ENCODE measurements at places on chromosomes 7 and 10. TPM values are rescaled to one million over a fixed set of nuclear protein-coding genes. Genes with fewer than 3 reads are reported as not detected.
A peak's percentile ranks its signal among the peaks of the same experiment; 100 is the strongest.

GRCh38 chr7:70135656-70136055, 537.4 kb downstream of the AUTS2 start:
- no peak for DNase-seq

DNA sequence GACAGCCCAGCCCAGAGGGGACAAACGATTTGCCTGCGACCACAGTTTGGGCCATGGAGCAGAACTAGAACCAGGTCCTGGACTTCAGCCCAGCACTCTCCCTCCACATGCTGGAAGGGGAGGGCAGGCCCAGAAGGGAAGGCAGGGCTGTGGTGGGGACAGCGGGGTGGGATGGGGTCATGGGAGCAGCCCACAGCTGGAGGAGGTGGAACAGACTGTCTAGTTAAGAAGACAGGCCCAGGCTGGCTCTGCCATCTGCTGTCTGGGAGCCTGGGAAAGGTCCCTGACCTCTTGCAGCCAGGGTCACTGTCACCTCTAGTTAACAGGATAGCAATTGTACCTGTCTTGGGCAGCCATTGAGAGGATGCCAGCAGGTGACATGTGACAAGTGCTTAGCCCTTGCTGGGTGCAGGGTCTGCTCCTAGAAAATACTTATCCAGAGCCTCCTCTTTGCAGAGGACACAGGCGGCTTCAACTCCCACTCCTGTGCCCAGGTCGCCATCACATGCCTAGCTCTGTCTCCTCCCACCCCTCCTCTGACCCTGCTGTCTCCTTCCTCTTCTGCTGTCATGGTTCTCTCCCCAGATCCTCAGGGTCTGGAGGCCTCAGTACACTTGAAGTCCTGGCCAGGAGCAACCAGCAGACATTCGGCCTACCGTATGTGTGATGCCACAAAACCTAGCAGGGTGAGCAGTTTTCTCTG, 37.0 kb upstream of the CHST15 start:
- DNase-seq, result no peak

- DNase-seq, result no peak
Observed at GRCh38 chr7:148110097-148110868, 480.3 kb upstream of the C7orf33 start.

- DNase-seq, result no peak
Observed at GRCh38 chr7:156927571-156928405, 21.7 kb upstream of the NOM1 start.

DNA sequence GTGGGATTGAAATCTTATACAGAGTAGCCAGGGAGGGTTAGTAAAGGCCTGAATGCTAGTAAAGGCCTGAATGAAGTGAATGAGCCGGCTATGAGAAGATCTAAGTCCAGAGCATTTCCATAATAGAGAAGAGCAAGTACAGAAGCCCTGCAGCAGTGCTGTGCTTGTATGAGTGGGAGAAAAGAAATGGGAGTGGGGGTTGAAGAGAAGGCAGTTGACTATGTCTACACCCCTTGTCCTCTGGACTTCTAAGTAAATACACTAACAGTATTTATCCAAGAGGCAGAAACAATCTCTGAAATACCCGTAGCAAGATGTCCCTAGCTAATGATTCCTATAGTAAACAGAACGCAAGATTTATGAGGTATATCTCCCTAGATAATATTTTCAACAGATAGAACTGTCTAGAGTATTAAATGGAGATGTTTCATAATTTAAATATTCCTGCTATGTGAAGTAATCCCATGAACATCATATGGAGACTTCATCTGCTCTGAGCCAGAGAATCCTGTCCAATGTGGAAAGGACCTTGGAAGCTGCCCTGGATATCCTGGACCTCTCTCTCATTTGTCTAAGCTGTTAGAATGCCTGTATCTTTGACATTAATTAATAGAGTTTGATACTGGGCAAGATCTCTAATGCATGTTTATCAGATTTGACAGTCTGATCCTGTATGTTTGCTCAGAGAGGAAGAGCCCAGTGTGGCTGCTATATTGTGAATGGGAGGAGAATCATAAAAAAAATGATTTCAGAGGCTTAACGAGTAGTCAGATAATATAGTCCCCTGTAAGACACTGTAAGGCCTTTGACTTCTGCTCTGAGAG, 171.6 kb downstream of the LRRN3 start:
- no peak for DNase-seq

DNA sequence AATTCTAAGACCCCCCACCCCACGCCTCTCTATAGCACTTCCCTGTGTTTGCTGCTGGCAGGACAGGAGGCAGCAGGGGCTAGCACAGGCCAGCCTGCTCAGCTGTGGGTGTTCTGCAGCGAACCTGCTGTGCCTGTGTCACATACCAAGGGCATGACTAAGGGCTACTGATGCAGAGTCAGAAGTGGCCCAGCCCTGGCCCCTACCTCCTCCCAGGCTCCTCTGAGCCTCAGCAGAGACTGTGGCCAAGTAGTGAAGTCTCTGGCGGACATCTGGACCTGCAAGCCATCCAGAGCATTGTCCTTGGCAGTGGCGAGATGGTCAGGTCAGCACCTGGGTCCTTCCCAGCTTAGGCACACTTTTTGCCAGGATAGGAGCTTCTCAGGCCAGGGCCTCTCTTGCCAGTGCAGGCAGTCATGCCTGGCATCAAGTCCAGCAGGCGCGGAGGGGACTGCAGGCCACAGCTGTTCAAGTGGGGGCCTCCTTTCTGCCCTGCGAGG, 116.3 kb upstream of the RET start:
- DNase-seq, result no peak

GRCh38 chr7:1225441-1226185, 7.1 kb upstream of the UNCX start:
- no peak for DNase-seq

- no peak for DNase-seq
Observed at GRCh38 chr7:20185988-20186387, 31.2 kb downstream of the MACC1 start.

- peak; percentile 75 for DNase-seq
Observed at GRCh38 chr7:135713836-135714470, 14.0 kb downstream of the SLC13A4 start.

DNA sequence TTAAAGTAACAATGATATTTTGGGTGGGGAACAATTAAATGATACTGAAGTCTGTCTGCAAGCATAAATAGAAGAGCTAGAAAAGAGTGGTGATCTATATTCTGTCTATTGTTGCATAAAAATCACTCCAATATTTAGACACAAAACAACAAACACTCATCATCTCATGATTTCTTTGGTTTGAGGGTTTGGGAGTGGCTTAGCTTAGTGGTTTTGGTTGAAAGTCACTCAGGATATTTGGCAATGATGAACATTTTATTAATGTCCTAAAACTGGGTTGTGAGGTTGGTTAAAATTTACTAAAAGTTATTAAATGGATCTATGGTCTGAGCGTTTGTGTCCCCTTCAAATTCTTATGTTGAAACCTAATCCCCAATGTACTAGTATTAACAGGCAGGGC, 54.7 kb upstream of the EGFR start:
- no peak for DNase-seq

GRCh38 chr10:14609178-14609577, 165.5 kb downstream of the FAM107B start:
- DNase-seq, result no peak

DNA sequence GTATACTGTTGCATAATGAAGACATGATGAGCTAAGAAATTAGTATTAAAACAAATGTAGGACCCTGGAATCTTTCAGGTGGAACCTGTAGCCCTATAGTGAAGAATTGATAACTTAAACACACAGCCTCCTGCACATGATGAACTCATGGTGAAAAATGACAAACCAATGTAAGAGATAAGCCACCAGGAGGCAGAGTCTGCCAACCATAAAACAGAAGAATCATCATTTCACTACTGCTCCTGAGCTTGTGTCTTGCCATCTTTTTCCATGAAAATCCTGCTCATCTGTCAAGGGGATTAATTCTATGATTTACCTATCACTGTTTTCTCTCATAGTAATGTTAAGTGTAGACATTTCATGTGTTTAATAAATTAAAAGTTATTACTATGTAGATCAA, 363.9 kb downstream of the MALRD1 start:
- no peak for DNase-seq

DNA sequence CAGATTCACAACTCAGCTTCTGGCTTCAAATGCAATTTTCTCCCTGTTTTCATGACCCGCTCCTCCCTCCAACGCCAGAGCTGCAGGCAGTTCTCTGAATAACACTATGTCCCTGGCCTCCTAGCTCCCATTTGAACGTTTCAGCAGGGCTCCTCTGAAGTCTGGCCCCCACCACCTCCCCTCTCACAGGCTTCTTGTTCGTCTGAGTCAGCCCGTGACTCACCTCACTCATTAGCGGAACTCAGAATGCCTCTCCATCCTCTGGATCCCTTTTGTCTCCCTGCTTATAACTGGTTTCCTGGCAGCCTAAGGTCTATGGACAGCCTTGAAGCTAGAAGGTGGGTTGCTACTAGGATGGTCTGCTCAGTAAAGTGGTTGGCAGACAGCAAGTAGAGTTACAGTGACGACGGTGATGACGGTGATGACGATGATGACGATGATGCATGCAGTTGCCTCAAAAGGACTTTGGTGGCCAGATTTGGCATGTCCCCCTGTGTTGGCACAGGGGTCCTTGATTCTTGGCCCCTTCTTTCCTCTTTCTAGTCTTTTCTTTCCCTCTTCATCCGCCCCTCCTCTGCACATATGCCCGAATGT, 83.3 kb upstream of the MKLN1 start:
- no peak for DNase-seq

DNA sequence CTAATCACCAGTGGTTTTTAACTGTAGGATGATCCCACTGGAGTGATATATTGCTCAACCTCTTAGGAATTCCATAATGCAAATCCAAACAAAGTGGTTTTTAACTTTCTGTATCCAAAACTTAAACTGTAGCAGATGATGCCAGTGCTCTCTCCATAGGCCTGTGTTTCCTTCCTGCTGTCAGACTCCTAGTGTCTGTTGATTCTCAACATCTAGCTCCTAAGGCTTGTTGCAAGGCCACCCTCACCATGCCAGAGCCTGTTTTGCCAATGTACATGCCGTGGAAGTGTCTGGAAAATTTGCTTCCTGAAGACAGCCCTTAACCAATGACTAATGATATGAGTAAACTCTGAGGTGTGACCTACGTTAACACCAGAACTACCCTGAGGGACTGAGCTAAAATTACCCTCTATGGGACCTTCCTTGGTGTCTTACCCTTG, 39.3 kb downstream of the C1GALT1 start:
- DNase-seq, result no peak

DNA sequence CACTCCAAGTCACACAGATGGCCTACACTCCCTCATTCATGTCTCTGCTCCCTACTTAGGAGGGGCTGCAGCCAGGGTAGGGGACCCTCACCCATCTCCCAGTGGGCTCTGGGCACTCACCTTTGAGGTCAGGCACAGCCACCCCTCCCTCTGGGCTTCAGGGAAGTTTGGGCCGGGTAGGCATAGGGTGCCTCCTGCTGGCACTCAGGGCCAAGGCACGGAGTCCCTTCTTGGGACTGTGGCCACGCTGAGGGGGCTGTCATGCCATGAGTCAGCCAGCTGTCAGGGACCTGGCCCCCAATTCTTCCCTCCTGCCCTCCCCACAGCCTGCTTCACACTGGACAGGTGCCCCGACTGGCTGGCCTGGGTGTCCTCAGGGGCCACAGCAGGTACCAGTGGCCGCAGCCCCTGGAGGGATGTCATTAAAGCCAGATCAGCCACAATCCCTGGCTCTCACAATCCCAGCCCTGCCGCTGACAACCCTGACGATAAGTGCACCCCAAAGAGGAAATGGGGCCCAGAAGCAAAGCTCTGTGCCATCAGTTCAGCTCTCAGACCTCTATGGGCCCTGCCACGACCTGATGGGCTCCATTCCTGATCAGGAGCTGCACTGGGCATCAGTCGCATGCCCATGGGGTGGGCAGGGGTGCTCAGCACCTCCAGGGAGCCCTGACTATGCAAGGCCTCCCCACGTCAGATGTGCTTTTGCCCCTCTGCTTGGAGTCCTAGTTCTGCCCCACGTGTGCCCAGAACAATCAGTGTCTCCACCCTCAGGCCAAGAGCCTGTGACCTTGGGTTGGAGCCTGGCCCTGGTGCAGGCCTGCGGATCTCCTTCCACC, 34.1 kb upstream of the RET start:
- DNase-seq, result peak; percentile 71

- DNase-seq, result peak; percentile 58
Observed at GRCh38 chr10:104521901-104522694, 119.0 kb upstream of the SORCS3 start.

GRCh38 chr7:77537778-77538280, 734 bp downstream of the PTPN12 start:
- no peak for DNase-seq

GRCh38 chr10:73862011-73862410, 12.3 kb downstream of the CAMK2G start:
- no peak for DNase-seq

DNA sequence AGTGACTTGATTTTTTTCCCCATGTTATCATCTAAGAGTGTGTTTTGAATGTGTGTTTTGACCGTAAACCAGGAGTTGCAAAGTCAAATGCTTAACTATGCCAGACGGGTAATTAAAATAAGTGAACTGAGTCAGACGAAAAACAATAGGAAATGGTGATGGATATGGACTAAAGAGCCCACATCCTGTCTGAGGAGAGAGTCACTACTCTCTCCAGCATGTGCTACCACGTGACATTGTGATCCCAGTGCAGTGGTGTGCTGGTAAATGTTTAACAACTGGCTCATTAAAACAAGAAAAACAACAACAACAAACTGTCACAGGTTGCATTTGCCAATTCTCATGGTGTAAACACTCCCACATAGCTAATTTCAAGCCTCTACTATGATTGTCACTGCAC, 164.3 kb downstream of the SUGCT start:
- DNase-seq, result no peak

GRCh38 chr7:65722361-65722792, 150.5 kb upstream of the VKORC1L1 start:
- peak; percentile 52 for DNase-seq

DNA sequence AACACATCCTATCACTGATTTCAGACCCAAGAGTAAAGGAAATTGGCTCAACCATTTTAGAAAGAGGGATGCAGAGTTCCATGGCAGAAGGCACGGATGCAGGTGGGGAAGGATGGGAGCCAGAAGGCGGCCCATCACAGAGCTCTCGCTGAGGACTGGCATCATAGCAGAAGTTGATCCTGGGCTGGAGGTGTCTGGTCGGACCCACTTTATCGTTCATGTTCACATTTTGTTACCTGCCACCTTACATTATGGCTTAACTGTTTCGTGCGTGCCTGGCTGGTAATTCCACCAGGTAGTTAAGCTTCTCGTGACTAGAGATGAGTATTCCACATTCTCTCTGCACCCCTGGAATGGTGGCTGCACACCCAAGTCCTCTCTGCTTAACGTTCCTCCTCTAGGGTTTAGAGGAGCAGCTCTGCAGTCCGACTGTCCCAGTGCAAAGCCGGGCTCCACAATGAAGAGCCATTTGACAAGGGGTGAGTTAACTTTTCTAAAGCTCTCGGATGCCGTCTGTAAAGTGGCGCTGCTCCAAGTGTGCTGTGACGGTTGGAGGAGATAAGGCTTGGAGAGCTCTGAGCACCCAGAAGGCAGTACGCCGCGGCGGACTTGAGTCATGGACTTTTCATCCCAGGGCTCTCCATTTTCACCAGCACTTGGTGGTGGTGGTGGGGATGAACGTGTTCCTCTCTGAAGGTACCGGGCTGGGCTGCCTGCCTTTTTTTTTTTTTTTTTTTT, 157.1 kb upstream of the SHH start:
- DNase-seq, result no peak

Gene CHPF2
- total RNA-seq, result 51.6 TPM

Gene MARVELD1
- 87.4 TPM for total RNA-seq

Gene DPP6
- total RNA-seq, result 0.69 TPM

Gene PAX4
- total RNA-seq, result not detected

Gene SLC25A40
- 17.2 TPM for total RNA-seq

Gene RBP4
- 37.5 TPM for total RNA-seq

Gene TMEM225B
- 1.7 TPM for total RNA-seq

Data from aorta (tissue), 5 donors.